NCI-H526 treated with DMSO at 0.1 percent for 48 hours (cell line): ENCODE measurements at places on chromosomes 16 and 17.

- no peak for DNase-seq
These were observed 1.9 kb downstream of the ZNF778 start for GRCh38 chr16:89219365-89219764.

DNA sequence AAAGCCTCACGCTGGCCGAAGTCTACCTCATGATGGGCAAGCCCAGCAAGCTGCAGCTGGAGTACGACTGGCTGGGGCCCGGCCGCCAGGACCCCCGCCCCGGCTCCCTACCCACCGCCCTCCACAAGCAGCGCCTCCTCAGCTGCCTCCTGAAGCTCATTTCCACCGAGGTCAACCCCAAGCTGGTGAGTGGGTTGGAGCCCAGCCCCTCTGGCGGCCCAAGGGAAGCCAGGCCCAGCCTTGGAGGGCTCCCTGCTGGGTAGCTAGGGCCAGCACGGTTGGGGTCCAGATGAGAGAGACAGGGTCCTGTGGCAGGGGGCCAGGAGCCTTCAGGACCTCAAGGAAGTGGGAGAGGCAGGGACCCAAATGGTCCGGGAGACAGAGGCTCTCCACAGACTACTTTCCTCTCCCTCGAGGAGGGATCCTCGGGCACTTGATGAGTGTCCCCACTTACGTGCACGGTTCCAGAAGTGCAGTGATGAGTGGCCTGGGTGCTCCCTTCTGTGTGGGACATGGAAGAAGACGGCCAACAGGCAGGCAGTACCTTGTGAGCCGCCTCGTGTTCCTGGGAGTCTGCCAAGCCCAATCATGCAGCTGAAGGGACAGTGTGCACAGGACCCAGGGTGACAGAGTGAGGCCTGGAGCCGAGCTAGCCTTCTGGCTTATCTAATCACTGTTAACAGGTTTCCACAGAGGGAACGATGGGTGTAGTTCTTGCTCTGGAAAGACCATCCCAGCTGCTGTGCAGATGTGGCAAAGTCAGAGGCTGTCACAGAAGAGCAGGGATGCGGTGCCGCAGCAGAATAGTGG, 21.1 kb upstream of the JPT2 start:
- no peak for DNase-seq

GRCh38 chr17:34584805-34585416, 5.5 kb downstream of the TMEM132E start:
- peak; percentile 1 for DNase-seq

- no peak for DNase-seq
These were observed 11.2 kb upstream of the TMIGD1 start for GRCh38 chr17:30345089-30345433.
